ENCODE measurements at places on chromosomes 16 and 17. TPM values are rescaled to one million over a fixed set of nuclear protein-coding genes. Genes with fewer than 3 reads are reported as not detected.
A peak's percentile ranks its signal among the peaks of the same experiment; 100 is the strongest.

- DNase-seq: no peak
Observed at GRCh38 chr17:42270596-42270995, 5.6 kb downstream of the STAT5B start.

DNA sequence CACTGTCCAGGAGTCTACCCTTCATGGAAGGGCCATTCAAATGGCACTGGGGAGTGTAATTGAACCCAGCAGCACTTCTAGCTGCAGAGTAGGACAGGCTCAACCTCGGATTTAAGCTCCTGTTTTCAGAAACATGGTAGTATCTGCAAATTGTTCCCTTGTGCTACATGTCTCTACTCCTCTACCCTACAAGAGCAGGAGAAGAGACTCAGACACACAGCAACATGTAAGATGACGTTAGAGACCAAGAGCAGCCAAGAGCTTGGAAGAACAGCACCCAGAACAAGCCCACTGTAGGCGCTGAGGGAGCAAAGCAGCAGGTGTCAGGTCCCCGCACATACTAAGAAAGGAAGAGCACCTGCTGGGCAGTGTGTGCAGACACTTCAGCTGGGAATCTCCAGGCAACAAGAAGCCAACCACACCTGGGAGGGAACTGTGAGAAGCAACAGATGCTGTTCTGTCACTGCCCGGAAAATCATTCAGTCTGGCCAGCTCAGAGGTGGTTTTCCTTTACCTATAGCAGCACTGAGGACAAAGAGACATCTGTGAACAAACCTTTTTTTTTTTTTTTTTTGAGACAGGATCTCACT, 35.6 kb upstream of the MNT start:
- no peak for DNase-seq

DNA sequence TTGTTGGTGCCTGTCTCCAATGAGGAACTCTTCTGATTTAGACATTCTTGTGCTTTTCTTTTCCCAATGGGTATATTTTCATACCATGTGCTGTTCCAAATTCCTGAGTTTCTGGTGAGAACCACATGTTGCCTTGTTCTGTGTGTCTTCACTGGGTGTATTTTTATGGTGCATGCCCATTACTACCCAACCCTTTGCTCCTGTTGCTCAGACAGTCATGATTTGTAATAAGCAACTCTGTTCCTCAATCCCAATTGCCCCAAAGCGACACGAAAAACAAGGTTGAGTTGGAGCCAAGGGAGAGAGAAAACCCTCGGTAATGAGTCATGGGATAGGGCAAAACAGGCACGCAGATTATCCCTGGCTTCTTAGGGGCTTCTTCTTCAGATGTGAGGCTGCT, 101.8 kb downstream of the ABCA8 start:
- no peak for DNase-seq

GRCh38 chr17:3729881-3730280, 6.2 kb downstream of the HASPIN start:
- DNase-seq: no peak

- no peak for DNase-seq
Observed at GRCh38 chr16:51651061-51651466, 500.0 kb upstream of the SALL1 start.

DNA sequence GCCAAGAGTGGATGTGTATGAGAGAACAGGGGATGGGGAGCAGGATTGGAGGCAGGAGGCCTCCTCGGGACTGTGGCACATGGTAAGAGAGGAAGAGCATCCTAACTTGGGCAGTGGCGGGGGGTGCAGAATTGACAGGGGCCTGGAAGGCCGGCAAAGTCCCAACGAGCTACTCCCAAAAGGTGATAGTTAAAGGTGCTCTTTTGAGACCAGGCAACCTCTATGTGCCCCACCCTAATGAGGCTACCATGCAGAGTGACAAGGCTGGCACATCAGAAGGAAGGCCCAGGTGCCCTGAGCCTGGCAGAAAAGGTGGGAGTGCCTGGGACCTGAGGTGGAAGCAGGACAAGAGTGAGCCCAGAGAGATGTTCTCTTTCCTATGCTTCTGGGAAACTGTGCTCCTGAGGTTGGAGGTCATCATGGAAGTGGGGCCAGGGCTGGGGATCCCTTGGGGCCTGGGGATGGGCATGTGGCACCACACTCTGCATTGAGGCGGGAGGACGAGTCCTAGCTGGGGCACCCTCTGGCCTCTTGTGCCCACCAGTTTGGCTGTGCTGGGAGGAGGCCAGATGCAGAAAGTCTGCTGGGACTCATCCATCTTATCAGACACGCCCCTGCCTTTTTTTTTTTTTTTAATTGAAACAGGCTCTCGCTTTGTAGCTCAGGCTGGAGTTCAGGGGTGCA, 5.9 kb downstream of the RAB11FIP4 start:
- no peak for DNase-seq

- DNase-seq: no peak
Observed at GRCh38 chr16:21984062-21984461, 16.9 kb downstream of the PDZD9 start.

MKS1 gene
- 5.1 TPM for total RNA-seq

- no peak for DNase-seq
Observed at GRCh38 chr17:9401434-9401833, 174.2 kb downstream of the STX8 start.

DNA sequence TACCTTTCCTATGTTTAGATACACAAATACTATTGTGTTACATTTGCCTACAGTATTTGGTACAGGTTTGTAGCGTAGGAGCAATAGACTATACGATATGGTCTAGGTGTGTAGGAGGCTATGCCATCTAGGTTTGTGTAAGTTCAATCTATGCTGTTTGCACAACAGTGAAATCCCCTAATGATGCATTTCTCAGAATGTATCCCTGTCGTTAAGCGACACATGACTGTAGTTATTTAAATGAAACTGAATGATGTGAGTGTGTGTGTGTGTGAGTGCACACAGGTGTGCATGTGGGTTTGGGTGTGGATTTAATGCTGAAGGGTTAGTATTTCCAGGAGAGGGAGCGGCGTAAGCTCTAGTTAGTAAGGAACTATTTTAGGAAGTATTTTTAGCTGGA, 34.6 kb upstream of the SMIM36 start:
- no peak for DNase-seq

DNA sequence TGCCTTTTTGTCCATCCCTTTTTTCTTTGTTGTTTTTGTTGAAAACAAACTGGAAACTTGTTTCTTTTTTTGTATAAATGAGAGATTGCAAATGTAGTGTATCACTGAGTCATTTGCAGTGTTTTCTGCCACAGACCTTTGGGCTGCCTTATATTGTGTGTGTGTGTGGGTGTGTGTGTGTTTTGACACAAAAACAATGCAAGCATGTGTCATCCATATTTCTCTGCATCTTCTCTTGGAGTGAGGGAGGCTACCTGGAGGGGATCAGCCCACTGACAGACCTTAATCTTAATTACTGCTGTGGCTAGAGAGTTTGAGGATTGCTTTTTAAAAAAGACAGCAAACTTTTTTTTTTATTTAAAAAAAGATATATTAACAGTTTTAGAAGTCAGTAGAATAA, 4.9 kb downstream of the SOX9 start:
- DNase-seq: no peak

DNA sequence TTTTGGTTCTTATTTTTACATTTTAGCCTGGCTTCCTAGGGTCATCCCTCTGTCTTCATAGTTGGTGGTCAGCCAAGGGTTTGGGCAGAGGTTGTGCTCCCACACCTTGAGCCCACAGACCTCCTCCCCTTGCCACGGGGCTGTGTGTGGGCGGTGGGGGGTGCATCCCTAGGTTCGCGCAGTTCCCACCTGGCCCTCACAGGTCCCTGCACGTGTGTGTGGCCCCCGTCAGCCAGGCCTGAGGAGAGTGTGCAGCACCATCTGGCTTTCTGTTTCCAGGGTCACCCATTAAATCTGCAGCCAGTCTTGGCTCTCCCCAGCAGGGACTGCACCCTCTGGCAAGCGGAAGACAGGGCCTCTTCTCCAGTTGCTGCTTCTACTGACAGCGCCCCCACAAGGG, 13.6 kb upstream of the OGFOD3 start:
- DNase-seq: no peak

GLTPD2 gene
- total RNA-seq: not detected

RGS11 gene
- total RNA-seq: 0.55 TPM

DNA sequence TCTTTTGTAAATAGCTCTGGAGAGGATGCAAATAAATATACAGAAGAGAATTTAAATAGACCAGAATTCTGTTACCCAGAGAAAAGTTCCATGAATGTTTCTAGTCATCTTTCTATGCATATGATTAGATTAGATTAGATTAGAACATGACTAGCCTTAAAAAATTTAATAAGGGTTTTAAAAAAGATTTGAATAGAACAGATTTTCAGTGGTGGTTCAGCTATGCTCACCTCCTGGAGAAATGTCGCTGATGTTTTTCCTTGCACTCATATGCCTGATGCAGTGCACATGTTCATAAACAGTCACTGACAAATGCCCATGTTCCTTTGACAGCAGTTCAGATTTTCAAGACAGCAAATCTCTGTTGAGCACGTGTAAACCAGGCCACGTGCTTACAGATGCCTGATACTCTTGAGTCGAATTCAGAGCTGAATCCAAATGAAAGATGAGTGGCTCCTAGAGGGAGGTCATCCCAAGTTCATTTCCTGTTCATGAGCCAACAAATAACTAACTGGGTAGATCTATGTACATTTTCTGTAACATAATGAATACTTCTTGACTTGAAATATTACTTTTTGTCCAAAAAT, 19.9 kb upstream of the RAB11FIP4 start:
- DNase-seq: no peak

GRCh38 chr16:11915114-11915643, 577 bp downstream of the GSPT1 start:
- peak; percentile 18 for DNase-seq

MMP2 gene
- 0.42 TPM for total RNA-seq

ATP6V0A1 gene
- total RNA-seq: 38.4 TPM

MED31 gene
- 7.0 TPM for total RNA-seq

GRCh38 chr17:27906226-27906580, 13.0 kb upstream of the LYRM9 start:
- DNase-seq: no peak

- DNase-seq: no peak
Observed at GRCh38 chr16:8919089-8919933, 37.2 kb downstream of the LITAFD start.

- DNase-seq: peak; percentile 48
Observed at GRCh38 chr16:57994778-57995177, 5.7 kb downstream of the ZNF319 start.

DNA sequence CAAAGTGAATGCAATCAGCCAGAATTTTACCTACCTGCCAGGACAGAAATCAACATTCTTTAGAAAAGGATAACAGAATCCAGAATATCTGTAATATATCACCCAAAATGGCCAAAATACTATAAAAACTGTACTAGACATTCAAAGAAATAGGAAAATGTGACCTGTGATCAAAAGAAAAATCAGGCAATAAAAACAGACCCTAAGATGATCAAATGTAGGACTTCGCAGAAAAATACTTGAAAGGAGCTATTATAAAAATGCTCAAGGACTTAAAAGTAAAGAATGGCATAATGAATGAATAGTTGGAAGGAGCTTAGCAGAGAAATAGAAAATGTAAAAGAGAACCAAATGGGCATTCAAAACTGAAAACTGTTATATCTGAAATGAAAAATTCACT, 4.1 kb downstream of the LPCAT2 start:
- no peak for DNase-seq

EFNB3 gene
- total RNA-seq: not detected

All from HT-29 (cell line).